Endothelial cell of umbilical vein (primary cell): ENCODE measurements at places on chromosomes 13 and 19. TPM values are rescaled to one million over a fixed set of nuclear protein-coding genes. Genes with fewer than 3 reads are reported as not detected.
A peak's percentile ranks its signal among the peaks of the same experiment; 100 is the strongest.

GRCh38 chr19:46724468-46724867 is 7.6 kb upstream of the PRKD2 start:
- DNase-seq, result no peak

DNA sequence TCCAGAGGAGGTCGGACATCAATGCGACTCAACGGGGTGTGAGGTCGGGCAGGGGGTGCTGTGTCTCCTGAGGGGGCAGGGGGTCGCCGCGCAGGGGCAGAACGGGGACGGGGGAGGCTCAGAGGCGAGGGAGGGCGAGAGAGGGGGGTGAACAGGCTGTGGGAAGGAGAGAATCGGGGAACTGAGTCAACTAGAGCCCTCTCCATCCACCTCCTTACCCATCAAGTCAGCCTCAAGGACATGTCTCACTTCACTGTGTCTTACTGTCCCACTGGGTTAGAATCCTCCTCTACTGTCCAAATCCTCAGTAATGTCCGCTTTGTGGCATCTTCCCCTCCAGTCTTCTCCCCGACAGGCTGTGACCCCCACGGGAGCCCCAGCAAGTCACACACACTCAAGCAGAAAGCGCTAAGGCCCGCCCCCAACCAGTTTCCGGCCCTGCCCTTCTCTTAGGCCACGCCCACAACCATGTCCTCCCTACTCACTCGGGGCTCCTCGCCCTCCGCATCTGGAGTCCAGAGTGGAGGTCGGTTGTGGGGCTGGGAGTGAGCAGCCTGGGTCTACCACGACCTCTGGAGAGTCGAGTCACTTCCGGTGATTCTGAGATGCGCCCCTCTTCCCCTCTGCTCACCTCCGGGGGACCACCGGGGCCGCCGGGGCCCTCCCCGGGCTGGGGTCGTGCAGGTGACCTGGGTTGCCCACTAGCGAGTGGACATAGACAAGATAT is 9.3 kb downstream of the PLEKHA4 start:
- DNase-seq, result no peak

GRCh38 chr13:72586518-72586917 is 140.9 kb downstream of the MZT1 start:
- no peak for DNase-seq

- DNase-seq, result peak; percentile 46
Observed at GRCh38 chr13:63554157-63554556, 2138.5 kb upstream of the PCDH20 start.

GRCh38 chr13:102141625-102142472 is 260.0 kb downstream of the FGF14 start:
- DNase-seq, result peak; percentile 25

GRCh38 chr19:38394488-38394887 is 6.0 kb downstream of the SPRED3 start:
- DNase-seq, result peak; percentile 13

GRCh38 chr19:1580382-1580781 is 12.3 kb upstream of the MEX3D start:
- no peak for DNase-seq

GRCh38 chr19:30366282-30366681 is 5.9 kb upstream of the ZNF536 start:
- DNase-seq, result no peak

- DNase-seq, result no peak
Observed at GRCh38 chr19:55069865-55070197, 5.8 kb upstream of the EPS8L1 start.

GRCh38 chr13:36879218-36879938 is 40.7 kb downstream of the SMAD9 start:
- no peak for DNase-seq

- DNase-seq, result no peak
Observed at GRCh38 chr19:35141837-35142605, 1.0 kb upstream of the FXYD7 start.

GRCh38 chr13:65606622-65607021 is 1623.5 kb downstream of the PCDH9 start:
- DNase-seq, result no peak

DNA sequence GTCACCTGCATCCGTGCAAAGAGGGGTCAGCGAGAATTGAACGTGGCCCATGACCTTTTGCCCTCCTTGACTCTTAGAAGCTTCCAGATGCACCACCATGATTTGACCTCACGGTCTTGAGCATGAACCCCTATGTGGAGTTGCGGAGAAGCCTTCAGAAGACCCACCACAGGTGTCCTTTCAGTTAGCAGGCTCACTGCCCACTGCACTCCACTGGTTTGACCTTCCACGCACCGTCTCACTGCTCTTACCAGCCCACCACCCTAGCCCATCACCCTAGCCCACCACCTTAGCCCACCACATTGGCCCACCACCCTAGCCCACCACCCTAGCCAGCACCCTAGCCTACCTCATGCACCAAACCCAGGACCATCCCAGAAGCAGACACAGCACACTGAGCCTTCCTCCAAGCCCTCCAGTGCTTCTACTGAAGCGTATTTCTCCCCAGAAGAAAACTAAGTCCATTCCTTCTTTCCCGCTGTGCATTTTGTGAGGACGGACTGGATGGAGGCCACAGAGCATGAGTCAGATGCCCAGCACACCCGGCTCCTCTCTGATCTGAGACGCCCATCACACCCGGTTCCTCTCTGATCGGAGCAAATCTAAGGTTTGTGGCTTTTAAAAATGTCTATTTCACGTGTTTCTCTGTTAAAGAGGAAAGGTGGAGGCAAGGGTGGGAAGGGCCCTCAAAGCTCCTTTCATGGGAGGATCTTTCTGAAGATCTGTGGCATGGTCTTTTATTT is 45.8 kb downstream of the SOX1 start:
- no peak for DNase-seq

GRCh38 chr13:28822151-28822550 is 2.0 kb downstream of the MTUS2 start:
- DNase-seq, result no peak

The SOHLH2 gene
- total RNA-seq, result 0.55 and 0.62 TPM in 2 replicates

The PIAS4 gene
- 46.2 and 47.2 TPM in 2 replicates for total RNA-seq

The PRTN3 gene
- total RNA-seq, result not detected in 2 replicates

The TMEM86B gene
- total RNA-seq, result 4.1 and 5.4 TPM in 2 replicates

The MAMSTR gene
- total RNA-seq, result 0.76 and 0.84 TPM in 2 replicates

The KCNN4 gene
- total RNA-seq, result 0.35 TPM in 1 of 2 replicates, not detected in the other

The OR7C1 gene
- not detected in 2 replicates for total RNA-seq

The NPAS1 gene
- 0.62 TPM in 1 of 2 replicates, not detected in the other for total RNA-seq

The CD177 gene
- 0.18 TPM in 1 of 2 replicates, not detected in the other for total RNA-seq

The HRC gene
- total RNA-seq, result not detected in 2 replicates

The CRLF1 gene
- total RNA-seq, result not detected in 2 replicates
